ENCODE measurements at places on chromosomes 5 and 9.

- no peak for DNase-seq
Measured at GRCh38 chr9:74138182-74138581, 359.0 kb upstream of the RORB start.

GRCh38 chr5:159003045-159004030 is 96.4 kb downstream of the EBF1 start:
- DNase-seq: no peak

DNA sequence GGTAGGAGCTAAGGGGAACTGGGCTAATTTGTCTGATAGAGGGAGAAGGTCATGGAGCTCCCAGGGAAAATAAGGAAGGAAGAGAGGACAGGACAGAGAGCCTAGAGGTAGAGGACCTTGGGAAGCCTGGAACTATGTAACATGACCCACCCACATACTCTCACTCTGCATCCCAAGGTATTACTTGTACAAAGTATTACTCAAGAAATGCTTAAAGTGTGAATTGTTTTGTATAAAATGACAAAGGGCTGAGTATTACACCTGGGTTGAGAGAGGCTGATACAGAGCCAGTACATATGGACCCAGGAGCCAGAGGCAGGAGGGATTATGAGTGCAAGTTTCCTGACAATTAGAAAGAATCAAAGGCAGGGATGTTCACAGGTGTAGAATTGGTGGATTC is 80.5 kb upstream of the ANKRD55 start:
- DNase-seq: no peak

DNA sequence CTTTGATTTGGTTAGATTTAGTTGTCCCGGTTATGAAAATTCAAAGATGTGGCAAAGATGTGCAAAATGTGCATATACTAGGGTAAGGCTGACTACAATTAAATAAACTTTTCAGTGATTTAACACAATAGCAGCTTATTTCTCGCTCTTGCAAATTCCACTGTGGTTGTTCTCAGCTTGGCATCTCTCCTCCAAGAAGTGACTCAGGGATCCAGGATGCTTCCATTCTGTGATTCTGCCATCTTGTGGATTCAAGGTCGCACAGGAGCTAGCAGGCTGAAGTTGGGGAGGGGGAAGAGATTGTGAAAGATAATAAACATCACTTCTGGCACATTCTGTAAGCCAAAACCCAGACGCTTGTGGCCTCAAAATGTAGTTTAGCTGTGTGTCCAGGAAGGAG is 60.1 kb upstream of the TGFBR1 start:
- DNase-seq: no peak

DNA sequence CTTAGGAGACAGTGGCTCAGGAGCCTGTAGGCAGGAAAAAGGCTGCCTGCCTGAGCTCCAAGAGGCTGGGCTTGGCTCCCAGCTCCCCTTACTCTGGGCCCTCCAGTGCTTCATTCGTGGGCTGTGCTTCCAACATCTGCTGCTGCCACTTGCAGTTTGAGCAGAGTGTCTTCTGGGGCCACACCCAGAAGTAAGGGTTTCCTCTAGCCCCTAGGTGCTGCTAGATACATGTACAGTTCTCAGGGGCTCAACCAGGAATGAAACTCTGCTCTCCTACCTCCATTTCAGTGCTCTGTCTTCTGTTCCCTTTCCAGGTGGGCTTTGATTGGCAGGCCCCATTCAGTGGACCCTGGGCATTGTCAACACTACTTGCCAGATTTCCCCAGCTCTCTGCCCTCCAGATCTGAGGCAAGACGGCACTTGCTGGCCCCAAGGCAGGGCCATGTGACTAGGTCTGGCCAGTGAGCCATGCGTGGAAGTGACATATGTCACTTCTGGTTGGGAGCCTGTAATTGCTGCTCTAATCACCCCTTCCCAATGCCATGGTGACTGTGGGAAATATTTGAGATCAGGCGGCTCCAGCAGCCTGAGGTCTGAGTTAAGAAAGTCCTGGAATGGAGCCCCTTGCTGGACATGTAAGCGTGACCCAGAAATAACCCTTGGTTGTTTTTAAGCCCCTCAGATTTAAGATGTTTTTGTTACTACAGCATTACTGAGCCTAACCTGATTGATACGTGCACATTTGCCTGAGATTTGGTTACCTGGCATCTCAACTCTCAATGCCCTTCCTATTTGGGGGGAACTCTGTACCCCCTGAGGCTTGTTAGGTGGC is 9.4 kb upstream of the BOD1 start:
- no peak for DNase-seq

DNA sequence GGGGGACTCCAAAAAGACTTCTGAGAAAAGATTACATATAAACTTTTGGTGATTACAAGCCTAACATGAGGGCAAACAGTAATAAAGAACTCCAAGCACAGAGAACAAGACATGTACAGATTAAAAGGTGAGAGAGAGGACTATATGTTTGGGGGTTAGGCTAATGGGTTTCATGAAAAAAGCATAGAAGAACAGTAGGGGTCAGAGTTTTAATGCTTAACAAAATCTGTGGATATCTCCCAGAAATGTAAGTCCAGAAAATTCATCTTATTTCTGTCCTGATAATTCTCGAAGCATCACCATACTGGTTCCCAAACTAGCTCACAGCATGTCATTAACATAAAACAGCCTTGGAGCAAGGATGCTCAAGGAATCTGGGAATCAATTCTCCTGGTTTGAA is 137.2 kb downstream of the ARRDC3 start:
- no peak for DNase-seq

- DNase-seq: no peak
Measured at GRCh38 chr9:121261107-121261460, 6.9 kb upstream of the GSN start.

DNA sequence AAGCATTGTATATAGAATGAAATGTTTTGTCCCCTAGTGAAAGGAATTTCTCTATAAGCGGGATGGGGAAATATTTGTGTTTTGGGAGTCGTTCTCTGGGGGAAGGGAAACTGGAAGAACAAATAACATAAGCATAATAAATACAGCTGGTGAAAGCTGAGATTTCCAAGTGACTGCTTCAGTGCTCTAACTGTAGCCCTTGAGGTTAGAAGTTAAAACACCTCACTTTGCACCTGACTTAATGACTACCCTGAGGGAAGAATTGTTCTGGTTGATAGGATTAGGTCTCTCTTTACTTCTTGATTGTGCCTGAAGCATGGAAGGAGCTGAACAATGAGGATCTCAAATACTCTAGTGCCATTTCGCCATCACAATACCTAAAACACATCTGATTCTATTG is 307.4 kb downstream of the MAN2A1 start:
- DNase-seq: no peak

- DNase-seq: no peak
Measured at GRCh38 chr9:99071313-99072039, 33.4 kb upstream of the TGFBR1 start.

- no peak for DNase-seq
Measured at GRCh38 chr5:32074401-32074800, 99.7 kb downstream of the GOLPH3 start.

- no peak for DNase-seq
Measured at GRCh38 chr9:135152614-135153334, 65.3 kb downstream of the OLFM1 start.

- no peak for DNase-seq
Measured at GRCh38 chr5:108760512-108760911, 12.8 kb downstream of the FER start.

DNA sequence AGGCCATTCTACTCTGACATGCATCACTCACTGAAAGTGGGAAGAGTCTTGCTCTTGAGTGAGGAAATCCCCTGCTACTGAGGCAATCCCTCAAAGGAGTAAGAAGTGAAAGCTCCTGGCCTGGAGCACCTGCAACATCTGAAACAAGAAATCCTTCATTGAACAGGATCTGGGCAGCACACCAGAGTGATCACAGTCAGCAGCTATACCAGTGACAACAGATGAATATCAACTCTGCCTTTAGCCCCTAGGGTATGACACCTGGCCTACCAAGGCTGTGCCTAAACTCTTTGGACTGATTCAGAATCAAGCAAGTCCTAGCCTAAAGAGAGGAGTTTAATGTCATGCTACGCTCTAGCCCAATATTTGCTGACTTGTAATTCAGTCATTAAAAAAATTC is 156.2 kb upstream of the CCDC152 start:
- DNase-seq: no peak

GRCh38 chr9:135308821-135309762 is 170.5 kb upstream of the PPP1R26 start:
- DNase-seq: no peak

DNA sequence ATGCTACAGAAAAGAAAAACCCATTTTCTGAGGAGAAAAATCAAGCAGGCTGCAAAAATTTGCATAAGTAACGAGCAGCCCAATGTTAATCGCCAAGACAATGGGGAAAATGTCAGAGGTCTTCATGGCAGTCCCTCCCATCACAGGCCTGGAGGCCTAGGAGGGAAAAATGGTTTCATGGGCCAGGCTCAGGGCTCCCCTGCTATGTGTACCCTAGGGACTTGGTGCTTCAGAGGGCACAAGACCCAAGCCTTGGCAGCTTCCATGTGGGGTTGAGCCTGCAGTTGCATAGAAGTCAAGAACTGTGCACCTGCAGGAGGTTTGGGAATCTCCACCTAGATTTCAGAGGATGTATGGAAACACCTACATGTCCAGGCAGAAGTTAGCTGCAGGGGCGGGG is 10.4 kb downstream of the CAAP1 start:
- DNase-seq: no peak

- peak; percentile 94 for DNase-seq
Measured at GRCh38 chr9:95127249-95128176, 190.0 kb downstream of the FANCC start.

GRCh38 chr5:132837868-132838267 is 7.4 kb upstream of the SHROOM1 start:
- peak; percentile 7 for DNase-seq

DNA sequence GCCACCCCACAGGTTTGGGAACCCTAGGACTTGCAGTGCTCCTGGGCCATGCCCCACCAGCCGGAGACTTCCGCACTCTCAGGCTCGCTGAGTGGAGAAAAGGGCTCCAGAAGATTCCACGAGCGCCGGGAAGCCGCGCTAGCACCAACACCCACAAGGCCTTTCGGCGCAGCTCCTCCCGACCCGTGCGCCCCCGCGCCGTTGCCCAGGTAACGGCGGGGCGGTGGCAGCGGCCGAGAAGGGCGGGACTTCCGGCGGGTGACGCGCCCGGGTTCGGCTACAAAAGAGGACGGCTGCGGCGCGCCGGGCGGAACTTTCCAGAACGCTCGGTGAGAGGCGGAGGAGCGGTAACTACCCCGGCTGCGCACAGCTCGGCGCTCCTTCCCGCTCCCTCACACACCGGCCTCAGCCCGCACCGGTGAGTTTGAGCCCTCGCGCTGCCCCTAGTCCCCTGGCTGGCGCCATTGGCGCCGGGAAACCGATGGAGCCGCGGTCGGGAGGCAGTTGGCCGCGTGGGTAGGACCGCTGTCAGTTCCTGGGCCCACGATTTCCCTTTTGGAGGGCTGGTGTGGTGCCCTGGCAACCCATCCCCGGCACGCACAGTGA is at the start of gene DNAJA1:
Gene DNAJA1, plus strand, starts transcription at position 308 of the 606 bp plus-strand sequence. CDS start 1,212 bp downstream, outside the sequence.
- DNase-seq: peak; percentile 79

DNA sequence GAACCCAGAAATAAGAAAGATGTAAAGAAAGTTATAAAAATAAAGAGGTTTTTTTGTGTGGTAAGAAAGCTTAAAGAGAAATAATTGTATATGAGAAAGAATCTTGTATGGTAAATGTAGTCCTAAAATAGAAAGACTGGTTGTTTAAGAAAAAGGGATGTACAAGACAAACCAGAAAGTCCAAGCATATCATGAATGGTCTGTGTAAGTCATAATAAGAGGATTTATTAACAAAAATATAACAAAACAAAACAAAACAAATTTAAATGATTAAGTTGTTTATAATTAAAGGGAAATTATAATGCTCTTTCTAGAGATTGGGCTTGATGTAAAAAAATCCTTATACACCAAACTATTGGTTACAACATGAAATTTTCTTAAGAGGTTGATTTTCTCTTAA is 590.4 kb upstream of the PTGER4 start:
- no peak for DNase-seq

DNA sequence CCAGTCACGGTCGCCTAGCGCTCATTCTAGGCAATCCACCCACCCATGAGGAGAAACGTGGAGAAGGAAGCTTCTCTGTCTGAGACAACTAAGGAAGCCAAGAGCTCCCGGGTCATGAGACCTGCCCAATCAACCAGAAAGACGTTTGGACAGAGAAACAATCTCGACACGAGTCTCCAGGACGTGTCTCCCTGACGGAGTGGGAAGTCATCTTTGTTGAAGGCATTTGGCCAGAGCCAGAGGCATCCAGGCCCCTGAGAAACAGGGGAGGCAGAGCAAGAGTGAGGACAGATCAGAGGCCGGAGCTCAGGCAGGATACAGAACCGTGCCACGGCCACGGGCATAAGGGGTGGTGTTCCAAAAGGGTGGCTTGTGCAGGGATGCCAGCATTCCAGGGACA is 479.0 kb downstream of the SPATA31A7 start:
- DNase-seq: peak; percentile 38

GRCh38 chr9:129075996-129076639 is 4.8 kb upstream of the DOLPP1 start:
- DNase-seq: no peak

- DNase-seq: no peak
Measured at GRCh38 chr5:143400541-143401226, 2.8 kb downstream of the NR3C1 start.

DNA sequence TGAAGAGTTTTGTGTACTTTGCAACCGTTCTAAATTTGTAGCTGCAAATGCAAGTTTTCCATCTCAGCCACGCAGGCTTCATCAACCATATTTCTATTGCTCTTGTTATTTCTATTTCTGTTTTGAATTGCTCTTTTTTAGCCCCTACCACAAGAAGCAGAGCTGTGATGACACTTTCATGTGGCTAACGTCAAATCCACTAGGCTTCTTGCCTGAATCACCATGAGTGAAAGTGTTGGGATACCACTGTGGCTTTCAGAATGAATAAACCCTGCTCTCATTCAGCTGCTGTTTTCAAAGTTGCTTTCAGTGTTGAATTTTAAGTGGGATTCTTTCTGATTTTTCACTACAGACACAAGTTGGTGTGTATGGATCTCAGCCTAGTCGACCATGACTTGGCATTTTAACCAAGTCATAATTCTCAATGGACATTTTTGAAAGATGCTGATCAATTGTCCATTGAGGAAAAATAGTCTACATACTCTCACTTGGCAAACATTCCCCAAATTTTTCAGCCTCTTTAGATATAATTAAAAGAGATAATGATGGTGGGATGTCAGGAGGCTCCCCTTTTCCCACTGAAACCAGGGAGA is 41.0 kb upstream of the MTAP start:
- no peak for DNase-seq

DNA sequence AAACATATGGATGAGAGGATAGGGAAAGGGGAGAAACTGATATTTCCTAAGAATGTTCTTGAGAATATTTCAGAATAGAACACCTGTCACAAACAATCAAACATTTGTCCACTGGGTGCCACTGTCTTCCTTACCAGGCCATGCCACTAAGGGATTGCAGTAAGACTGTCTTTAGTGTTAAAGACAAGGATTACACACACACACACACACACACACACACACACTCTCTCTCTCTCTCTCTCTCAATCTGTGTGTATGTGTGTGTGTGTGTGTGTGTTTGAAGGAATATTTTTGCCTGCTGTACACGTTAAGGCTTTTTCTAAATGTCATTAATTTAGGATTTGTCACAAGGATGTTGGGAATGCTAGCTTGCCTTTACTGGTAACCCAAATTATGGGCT is 54.4 kb downstream of the CCDC192 start:
- no peak for DNase-seq

GRCh38 chr9:124251204-124251603 is 6.5 kb upstream of the NEK6 start:
- DNase-seq: no peak

GRCh38 chr9:13707612-13708576 is 428.4 kb upstream of the MPDZ start:
- no peak for DNase-seq

GRCh38 chr9:76456202-76456926 is 2.6 kb upstream of the GCNT1 start:
- no peak for DNase-seq

- DNase-seq: no peak
Measured at GRCh38 chr9:130805510-130806326, 29.3 kb upstream of the ABL1 start.

Data from ascending aorta (tissue), 2 donors.